Motor neuron (in vitro differentiated cells): ENCODE measurements at places on chromosomes 13 and 19.

DNA sequence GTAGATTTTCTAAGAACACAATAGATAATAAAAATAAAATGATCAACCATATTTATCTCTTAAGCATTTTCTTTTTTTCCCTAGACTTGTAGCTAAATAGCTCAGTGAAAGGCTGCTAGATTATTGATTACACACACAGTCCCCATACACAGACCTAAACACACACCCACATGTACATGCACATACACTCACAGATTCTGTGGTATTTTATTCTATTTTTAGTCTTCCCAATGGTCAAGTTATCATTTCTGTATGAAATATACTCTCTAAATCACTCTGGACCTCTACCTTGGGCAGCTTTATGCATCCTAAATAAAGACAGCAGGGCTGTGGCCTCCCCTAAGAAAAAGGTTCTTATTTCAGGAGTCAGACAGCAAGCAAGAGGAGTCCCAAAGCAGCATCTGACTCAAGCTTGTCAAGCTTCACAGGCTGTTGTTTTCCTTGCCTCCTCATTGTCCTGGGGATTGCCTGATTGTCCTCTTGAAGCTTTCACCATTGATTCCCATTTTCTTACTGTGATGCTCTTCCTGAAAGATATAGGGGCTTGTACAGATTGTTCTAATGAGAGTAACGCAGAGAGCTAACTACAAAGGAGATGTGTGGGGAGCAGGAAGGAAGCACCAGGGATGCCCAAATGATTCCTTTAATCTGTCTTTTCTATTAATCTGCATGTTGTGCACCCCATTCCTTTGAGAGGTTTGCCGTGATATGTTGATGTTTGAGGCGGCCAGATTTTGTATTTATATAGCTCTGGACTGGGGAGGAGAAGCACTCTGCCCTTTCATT is 986.5 kb downstream of the PCDH17 start:
- peak; percentile 54 for ATAC-seq

DNA sequence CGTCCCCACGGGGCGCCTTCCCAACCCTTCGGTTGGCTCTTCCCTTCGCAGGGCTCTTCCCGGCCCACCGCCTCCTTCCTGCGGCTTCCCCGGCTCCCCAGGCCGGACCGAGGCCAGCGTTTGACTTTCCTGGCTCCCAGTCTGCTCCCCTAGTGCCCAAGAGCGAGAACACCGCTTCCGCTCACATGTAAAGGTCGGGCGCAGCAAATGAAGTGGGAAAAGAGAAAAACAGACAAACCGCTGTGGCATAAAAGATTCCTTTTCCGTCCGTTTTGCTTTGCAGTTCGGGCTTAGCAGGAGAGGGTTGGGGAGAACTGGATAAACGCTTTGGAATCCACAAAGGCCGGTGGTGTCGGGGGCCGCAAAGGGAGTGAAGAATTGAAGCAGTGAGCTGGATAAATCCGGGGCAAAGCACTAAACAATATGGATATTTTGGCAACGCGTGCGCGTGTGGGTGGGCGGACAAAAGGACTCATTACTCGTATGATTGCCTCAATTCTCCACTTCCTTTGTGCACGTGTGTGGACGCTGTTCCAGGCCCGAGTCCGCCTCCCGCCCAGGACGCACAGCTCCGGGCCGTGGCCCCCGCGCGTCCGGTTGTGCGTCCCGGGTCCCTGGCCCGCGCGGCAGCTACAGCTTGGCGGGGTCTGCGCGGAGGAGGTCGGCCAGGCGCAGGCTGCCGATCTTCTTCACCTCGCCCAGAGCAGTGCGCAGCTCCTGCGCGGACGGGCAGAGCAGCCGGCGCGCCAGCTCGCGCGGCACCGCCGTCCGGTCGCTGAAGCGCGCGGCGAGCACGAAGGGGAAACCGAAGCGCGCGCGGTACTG is 8.6 kb upstream of the CDX2 start:
- no peak for ATAC-seq

- no peak for ATAC-seq
These were observed 17.3 kb upstream of the SHKBP1 start for GRCh38 chr19:40559394-40559793.

- ATAC-seq = no peak
These were observed 254.4 kb upstream of the KLF12 start for GRCh38 chr13:74388626-74389025.

- ATAC-seq = peak; percentile 55
These were observed 91.0 kb downstream of the NHLRC3 start for GRCh38 chr13:39129213-39129612.

- ATAC-seq = peak; percentile 44
These were observed 91.7 kb upstream of the ANKRD10 start for GRCh38 chr13:111006506-111007031.

DNA sequence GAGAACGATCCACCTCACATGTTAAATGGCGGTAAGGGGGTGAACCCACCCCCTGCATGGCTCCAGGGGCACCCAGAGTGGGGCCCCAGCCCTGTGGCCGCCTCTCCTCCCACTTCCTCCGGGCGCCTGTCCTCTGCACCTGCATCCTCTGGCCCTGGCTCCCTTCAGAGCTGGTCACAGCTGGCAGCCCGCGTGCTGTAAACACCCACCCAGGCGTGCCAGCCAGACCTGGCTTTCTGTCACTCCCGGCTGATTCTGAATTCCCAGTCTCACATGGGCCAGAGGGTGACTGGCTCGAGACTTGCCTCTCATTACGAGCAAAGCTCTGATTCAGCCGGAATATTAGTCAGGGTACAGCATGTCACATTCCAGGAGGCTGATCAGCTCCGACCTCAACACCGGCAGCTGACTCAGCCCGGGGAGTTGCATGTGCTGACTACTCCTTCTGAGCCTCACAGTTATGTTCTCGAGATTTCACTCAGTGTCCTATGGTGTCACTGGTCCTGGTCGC is 75.1 kb downstream of the GNG7 start:
- peak; percentile 96 for ATAC-seq

GRCh38 chr19:3986260-3987041 is 1.2 kb upstream of the EEF2 start:
- peak; percentile 40 for ATAC-seq

GRCh38 chr19:56177564-56178243 is 1.9 kb downstream of the GALP start:
- no peak for ATAC-seq

DNA sequence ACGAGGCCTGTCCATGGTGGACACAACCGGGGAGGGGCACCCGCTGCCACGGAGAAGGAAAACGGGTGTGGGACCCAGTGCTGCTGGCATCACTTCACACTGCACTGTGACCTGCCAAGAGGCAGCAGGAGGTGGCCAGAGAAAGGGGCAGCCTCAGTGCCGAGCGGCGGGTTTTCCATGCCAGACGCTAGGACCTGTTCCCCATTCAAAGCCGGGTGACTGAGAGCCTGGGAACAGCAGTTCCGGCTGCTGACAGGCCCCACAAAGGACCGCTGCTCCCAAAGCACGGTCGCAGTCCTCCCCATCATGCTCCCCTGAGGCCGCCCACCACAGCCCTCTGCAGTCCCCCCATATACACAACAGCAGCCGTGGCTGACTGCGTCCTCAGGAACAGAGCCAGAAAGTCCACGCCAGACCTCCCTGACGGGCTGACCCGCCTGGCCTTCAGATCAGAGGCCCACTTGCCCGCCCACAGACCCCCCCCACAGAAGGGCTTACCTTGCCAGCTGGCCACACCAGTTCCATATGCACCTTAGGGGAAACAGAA is 5.4 kb downstream of the AKAP8 start:
- ATAC-seq = no peak

- ATAC-seq = no peak
These were observed 145.2 kb upstream of the VSTM2B start for GRCh38 chr19:29380581-29380980.

GRCh38 chr13:26727633-26728032 is 33.0 kb downstream of the GPR12 start:
- ATAC-seq = no peak

DNA sequence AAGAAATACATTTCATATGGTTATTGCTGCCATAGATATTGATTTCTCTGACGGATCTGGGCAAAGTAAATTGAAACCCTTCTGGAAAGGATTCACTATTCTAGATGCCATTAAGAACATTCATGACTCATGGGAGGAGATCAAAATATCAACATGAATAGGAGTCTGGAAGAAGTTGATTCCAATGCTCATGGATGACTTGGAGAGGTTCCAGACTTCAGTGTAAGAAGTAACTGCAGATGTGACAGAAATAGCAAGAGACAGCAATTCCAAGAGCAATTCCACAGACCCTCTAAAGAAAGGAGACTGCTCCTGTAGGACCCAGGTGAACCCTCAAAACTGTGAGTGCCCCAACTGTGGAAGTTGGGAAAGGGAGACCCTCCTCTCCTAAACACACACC is 30.9 kb upstream of the KCTD12 start:
- ATAC-seq = peak; percentile 9

DNA sequence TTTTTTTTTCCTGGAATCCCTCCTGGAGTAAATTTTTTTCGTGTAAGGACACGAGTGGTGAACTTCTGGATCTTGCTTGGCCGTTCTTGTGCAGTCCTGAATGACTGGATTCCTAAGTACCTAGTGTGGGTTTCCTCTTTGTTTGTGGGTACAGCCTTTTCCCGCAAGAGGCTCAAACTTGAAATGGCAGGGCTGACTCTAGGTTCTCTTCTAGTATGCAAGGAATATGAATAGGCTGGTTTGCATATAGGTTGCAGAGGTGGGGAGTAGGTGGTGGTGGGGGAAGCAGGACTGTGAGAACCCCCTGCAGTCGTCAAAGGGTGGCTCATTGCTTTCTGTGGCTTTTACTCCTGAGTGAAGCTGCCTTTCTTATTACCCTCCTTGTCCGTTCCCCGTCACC is 13.6 kb downstream of the UBAC2 start:
- peak; percentile 13 for ATAC-seq

- ATAC-seq = peak; percentile 57
These were observed 6.5 kb upstream of the TIMM50 start for GRCh38 chr19:39474139-39474620.

- no peak for ATAC-seq
These were observed 9.5 kb downstream of the ATG4D start for GRCh38 chr19:10553087-10553667.

DNA sequence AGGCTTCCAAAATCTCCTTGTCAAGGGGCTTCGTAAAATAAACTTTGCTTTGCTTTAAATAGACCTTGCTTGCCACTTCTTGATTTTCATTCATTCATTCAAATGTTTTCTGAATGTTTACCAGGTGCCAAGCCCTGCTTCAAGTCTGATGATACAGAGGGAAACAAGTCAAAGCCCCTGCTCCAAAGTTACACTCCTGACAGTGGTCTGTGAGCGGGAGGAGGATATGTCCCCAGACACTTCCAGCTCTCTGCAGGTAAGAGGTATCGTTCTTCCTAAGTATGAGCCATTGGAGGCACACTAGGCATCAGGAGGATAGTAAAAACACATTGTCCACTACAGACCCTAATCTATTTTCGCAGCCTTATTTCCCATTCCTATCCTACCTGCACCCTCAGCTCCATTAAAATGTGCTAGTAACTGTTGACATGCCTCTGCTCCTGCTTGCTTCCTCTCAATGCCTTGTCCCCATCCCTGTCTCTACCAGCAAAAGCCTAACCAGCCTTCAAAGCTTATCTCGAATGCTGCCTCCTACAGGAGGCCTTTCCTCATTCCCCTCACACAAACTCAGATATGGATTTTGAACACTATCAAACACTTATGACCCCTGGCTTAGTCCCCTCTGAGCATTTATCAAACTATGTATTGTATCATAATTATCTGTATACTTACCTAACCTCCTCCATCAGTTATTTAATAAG is 6.2 kb upstream of the WBP4 start:
- ATAC-seq = no peak

DNA sequence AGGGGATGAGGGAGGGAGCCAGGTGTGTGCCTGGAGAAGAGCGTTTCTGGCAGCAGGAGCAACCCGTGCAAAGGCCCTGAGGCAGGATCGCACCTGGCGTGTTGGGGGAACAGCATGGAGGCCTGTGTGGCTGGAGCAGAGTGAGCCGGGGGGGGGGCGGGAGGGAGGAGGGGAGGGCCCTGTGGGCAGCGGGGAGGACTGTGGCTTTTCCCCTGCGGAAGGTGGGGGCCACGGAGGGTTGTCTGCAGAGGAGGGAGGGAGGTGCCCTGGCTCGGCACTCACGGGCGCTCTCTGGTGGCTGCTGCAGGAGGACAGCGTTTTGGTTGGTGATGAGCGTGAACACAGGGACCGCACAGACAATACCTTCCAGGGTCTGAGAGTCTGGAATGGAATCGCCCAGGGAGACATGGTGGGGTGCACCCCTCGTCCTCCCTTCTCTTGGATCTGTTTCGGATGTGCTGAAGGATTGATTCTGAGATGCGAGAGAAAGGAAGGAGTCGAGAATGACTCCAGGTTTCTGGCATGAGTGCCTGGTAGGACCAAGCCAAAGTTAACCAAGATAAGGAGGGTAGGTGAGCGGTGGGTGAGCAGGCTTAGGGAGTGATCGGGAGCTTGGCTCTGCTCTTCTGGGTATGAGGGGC is 6.5 kb downstream of the RAB11B start:
- peak; percentile 22 for ATAC-seq

DNA sequence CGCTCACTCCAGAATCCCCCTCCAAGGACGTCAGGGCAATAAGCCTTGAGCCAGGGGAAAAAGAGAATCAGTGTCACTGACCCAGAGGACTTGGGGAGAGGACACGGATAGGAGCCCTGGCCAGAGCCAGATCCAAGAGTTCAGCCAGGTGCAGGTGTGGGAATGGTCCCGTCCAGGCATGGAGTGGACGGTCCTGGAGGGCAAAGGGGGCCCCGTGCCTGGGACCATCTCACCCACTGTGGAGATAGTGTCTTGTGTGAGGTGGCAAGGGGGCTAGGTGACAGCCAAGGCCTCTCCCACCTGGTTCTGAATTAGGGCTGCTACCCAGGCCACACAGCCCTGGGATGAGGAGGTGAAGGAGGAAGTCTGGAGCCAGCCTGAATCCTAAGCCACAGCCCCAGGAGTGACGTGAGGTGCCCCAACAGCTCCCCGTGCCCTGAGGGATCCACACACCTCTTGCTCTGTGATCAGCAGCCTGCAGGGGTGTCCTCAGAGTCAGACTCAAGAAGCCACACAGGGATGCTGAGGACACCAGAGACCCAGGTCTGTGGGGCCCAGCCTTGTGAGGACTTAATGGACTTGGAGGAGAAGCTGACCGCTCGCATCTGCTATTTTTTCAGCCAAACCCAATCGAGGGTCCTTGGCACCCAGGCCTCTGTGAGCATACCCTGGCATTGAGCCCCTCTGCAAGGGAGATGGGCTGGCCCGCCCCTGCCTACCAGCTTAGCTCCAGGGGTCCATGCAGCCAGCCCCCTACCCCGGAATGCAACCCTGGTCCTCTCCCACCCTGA is 16.4 kb upstream of the ZNF14 start:
- ATAC-seq = no peak

GRCh38 chr19:42140125-42140754 is 8.0 kb upstream of the POU2F2 start:
- ATAC-seq = peak; percentile 96

GRCh38 chr13:107992542-107992941 is 222.8 kb downstream of the LIG4 start:
- ATAC-seq = no peak

GRCh38 chr19:2410023-2410422 is 17.4 kb downstream of the TIMM13 start:
- ATAC-seq = no peak
